ENCODE measurements at places on chromosomes 1 and 21.

DNA sequence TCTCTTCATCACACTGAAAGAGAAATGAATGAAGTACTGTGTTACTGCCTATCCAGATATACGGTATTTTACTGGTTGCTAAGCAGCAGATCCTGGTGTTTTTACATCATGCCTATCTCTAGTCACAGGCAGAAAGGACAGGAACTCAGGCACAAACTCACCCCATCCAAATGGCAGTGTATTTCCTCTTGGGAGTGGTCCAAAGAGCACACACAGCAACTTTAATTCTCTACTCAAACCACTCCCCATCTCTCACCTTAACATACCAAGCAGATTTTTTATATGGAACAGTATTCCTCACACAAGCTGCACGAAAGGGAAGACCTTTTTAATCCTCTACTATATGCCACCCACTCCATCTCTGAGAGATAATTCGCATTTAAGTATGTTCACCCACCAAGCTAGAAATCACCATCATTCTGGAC lies 27.3 kb downstream of the EIF4G3 start:
- no peak for DNase-seq

- no peak for DNase-seq
Measured at GRCh38 chr1:182714546-182714945, 30.2 kb upstream of the RGS8 start.

DNA sequence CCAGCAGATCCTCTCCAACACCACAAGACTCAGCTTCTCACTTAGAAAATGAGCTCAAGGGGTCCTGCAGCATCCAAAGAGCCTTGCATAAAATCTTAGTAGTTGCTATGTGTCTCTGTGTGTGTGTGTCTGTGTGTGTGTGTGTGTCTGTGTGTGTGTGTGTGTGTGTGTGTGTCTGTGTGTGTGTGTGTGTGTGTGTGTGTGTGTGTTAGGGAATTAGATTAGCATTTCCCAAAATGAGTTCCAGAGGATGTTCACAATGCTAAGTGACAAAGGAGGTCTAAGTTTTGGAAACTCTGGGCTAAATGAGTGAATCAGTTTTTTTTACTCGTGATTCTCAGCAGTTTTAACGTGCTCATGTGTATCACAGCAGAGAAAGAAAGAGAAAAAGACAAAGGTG lies 30.5 kb downstream of the TNNT2 start:
- no peak for DNase-seq

- no peak for DNase-seq
Measured at GRCh38 chr1:36981771-36982622, 52.3 kb downstream of the GRIK3 start.

GRCh38 chr1:61320575-61320974 lies 238.2 kb downstream of the NFIA start:
- DNase-seq = no peak

- DNase-seq = no peak
Measured at GRCh38 chr1:11925938-11926292, 312 bp downstream of the KIAA2013 start.

DNA sequence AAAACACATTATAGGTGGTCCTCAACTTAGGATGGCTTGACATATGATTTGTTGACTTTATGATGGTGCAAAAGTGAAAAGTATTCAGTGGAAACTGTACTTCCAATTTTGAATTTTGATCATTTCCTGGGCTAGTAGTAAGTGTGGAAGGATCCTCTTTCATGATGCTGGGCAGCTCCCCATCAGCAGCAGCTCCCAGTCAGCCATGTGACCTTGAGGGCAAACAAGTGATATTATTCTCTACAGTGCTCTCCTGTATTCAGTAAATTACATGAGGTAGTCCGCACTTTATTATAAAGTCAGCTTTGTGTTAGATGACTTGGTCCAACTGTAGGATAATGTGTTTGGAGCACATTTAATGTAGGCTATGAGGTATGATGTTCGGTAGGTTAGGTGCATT lies 36.4 kb downstream of the SLC22A15 start:
- DNase-seq = no peak

- DNase-seq = no peak
Measured at GRCh38 chr1:93033785-93034184, 45.3 kb upstream of the MTF2 start.

DNA sequence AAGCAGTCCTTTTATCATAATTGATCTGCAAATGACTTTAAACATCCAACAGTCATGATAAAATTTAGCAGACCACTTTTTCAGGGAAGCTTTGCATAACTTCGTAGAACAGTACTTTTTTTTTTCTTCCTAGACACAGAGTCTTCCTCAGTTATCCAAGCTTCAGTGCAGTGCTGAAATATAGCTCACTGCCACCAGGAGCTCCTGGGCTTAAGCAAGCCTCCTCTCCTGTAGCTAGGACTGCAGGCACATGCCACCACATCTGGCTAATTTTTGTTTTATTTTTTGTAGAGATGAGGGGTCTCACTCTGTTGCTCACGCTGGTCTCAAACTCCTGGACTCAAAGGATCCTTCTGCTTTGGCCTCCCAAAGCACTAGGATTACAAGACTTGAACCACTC lies 3.8 kb downstream of the F13B start:
- DNase-seq = no peak

GRCh38 chr1:11286735-11287410 lies 13.9 kb downstream of the UBIAD1 start:
- no peak for DNase-seq

- no peak for DNase-seq
Measured at GRCh38 chr1:41019353-41019745, 2.2 kb downstream of the SLFNL1 start.

DNA sequence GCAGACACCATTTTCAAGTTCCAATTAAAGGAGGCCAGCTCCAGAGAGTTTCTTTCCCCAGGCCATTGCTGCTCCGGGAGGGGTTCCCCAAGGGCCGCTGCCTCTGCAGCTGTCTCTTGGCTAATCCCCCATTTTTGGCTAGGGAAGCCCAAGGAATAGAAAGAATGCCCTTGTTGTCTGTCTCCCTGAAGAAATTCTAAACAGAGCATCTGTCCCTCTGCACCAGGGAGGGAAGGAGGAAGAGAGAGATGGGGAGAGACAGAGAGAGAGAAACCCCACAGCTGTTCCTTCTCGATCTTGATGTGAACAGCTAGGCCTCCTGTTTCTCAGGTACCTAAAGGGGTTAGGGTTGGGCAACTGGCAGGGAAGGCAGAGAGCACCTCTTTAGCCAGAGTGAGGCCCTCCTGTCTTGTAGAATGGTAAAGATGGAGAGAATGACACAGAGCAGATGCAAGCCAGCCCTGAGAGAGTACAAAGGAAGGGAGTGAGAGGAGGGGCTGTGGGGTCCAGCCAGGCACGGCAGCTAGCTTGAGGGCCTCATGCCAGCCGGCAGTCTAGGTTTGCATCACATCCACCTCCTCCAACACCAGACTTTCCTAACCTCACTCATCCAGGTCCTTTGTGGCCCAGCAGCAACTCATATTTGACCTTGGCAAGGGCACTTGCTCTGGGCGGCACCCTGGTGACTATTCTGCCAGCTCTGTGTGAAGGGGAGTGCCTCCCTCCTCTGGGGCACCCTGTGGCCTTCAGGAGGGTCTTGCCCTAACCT lies 13.1 kb downstream of the OPTC start:
- no peak for DNase-seq

DNA sequence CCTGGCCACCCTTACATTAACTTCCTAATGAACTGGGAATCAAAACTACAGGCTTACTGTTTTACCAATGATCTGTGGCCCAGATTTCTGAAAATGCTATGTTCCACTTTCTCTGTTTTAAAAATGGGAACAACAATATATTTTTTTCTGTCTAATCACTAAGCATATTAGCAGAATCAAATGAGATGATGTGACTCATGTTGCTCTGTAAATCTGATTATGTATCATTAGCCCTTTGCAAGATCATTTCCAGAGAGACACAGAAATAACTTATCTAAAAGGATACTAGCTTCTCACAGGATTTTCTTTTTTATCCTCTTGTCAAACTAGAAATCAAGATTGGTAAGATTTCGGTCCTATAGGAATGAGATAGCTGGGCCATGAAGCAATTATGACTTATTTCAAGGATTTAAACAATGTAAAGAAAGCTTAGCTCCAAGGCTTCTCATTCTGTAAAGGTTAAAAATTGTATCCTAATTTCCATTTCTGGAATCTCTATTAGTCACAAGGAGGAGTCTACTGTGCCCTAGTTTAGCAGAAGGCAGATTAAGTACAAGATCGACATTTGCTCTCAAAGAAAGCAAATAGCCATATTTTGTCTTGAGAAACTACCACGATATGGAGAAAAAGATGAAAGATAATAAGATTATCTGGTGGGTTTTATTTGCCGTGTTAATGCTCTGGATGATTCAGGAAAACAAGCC lies 32.4 kb upstream of the CAMSAP2 start:
- DNase-seq = no peak

DNA sequence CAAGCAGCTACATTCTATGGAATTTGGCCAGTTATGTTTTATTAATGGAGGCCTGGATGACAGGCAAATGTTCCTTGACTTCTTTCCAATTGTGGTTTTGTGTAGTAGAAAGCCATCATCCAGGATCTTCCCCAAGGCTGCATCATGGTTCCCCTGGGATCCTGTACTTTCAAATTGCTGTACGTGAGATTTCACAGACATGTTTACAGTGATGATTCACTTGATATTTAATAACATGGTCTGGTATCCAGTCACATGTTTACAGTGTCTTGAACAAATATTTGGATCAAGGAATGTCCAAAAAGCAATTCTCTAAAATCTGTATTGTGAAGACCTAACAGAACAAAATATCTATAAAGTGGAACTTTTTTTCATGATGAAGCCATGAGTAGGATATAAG lies 68.3 kb upstream of the ST6GALNAC3 start:
- DNase-seq = no peak

All from CD4-positive, alpha-beta T cell treated with Interleukin-12 subunit alpha and Interleukin-12 subunit beta, for 1 hour (primary cell).